ENCODE measurements at places on chromosomes 12 and 14.

GRCh38 chr12:94716339-94716738 is 66.0 kb upstream of the TMCC3 start:
- no peak for DNase-seq

- no peak for DNase-seq
These were observed 80.8 kb downstream of the GRIP1 start for GRCh38 chr12:66598079-66598478.

GRCh38 chr12:2345902-2346301 is 293.1 kb downstream of the CACNA1C start:
- DNase-seq, result no peak

DNA sequence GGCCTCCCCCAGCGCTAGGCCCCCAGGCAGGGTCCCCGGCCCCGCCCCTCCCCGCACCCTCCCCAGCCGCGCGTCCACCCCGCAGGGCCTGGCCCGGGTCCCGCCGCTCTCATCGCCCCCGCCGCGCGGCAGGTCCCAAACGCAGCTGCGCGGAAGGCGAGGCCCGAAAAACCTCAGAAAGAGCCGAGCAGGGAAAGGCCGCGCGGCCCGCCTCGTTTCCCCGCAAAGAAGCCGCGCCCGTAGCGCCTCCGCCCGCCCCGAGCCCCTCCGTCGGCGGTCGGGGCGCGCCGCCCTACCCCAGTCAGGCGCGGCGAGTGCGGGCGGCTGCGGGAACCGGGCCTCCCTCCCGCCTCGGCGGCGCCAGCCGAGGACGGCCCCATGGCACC is 324 bp downstream of the POLE start:
- DNase-seq, result no peak

GRCh38 chr12:121513464-121514183 is 67.2 kb downstream of the KDM2B start:
- no peak for DNase-seq

DNA sequence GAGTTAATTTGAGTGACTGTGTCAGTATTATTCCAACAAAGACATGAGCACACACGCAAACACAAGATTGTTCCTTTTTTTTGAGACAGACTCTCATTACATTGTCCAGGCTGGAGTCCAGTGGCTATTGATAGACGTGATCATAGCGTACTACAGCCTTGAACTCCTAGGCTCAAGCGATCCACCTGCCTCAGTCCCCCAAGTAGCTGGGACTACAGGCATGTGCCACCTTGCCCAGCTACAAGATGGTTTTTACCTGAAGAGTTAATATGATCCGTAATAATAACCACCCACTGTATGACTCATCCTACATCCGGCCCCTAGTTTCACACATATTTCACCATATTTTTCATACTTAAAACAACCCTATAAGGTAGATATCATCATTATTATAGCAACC is 26.8 kb downstream of the BCAT1 start:
- no peak for DNase-seq

- no peak for DNase-seq
These were observed 385.6 kb downstream of the SYT1 start for GRCh38 chr12:79250186-79250585.

DNA sequence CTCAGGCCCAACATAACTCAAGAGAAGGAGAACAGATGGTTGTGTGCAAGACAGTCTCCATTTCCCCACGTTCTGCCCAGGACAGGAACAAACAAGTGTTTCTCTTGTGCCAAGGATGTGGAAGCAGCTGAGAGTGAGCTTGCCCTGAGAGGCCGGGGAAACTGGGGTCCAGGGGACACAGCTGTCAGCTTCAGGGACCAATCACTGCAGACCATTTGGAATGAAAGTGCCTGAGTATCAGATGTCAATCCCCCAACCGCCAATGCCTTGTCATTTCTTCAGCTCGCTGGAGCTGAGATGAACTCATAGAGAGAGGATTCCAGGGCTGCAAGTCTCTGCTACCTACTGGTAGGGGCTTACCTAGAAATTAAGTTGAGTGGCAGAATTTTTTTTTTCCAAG is 71.9 kb upstream of the METAP2 start:
- no peak for DNase-seq

- DNase-seq, result no peak
These were observed 49.6 kb upstream of the RASSF3 start for GRCh38 chr12:64560396-64561301.

DNA sequence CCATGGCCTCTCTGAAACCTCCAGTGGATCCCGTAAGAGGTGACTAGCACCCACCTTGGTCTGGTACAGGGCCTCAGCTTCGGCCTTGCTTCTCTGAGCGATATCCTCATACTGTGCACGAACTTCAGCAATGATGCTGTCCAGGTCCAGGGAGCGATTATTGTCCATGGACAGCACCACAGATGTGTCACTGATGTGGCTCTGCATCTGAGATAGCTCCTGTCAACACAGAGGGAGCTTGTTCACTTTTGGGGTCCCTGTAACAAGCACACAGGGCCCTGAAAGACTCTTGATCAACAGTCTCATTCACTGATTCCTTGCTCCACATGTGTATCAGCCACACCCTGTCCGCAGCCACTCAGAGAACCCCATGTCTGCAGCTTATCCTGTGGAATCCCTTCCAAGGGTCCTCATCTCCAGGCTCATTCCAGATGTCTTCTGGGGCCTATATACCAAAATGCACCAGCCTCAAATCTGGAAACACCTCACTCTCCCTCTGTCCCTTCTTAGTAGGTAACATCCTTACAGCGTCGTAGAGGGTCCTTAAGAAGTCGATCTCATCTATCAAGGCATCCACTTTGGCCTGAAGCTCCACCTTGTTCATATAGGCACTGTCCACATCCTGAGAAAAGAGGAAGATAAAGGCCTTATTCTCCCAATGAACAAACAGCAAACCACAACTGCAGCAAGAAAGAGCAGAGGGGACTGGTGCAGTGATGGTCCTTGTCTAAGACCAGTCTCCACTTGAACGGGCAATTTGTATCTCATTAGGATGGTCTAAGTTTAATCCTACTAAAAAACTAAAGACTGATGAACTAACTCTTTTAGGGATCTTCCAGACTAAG is 3.5 kb downstream of the KRT3 start:
- no peak for DNase-seq

DNA sequence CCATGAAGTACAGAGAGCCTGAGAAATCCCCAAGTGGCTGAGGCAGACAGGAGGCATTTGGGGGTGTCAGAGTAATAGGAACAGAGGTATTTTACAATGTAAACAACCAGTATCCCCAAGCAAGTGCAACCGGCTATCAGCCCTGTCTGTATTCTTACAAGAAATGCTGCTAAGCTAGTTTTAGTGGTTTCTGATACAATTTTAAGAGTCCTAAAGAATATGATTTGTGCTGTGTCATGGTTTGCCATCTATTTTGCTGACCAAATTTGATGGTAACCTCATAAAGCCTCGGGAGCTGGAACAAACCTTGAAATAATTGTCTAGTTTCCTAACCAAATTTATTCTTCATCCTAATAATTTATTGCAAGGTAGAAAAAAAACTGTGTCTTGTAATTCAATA is 46.7 kb upstream of the EGLN3 start:
- DNase-seq, result no peak

GRCh38 chr12:107560165-107560898 is 125.3 kb upstream of the PWP1 start:
- no peak for DNase-seq

DNA sequence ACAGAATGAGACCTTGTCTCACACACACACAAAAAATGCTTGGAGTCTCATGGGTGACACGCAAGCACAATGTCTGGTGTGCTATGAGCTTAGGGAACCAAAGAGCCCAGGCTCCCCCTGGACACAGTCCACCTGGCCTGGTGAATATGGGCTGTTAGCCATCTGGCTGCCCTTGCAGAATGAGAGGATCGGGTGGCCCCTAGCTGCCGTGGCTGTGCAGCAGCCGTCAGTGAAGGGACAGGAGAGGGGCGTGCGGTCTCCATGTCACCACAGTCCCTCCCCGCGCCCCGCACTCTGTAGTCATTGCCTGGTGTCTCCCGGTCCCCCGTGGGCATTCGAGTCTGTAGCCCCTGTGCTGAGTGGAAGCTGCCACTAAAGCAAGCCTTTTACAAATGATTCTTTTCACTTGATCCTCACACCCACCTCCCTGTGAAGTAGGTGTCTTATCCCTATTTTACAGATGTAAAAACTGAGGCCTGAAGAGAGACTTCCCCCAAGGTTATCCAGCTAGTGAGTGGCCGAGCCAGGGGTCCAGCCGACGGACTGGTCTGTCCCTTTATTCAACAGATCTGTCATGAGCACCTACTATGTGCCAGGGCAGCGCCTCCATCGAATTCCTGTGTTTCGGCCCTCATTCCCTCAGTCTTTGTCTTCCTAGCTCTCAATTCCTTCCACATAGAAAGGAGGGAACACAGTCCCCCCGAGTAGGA is 18.8 kb downstream of the MVK start:
- DNase-seq, result no peak

DNA sequence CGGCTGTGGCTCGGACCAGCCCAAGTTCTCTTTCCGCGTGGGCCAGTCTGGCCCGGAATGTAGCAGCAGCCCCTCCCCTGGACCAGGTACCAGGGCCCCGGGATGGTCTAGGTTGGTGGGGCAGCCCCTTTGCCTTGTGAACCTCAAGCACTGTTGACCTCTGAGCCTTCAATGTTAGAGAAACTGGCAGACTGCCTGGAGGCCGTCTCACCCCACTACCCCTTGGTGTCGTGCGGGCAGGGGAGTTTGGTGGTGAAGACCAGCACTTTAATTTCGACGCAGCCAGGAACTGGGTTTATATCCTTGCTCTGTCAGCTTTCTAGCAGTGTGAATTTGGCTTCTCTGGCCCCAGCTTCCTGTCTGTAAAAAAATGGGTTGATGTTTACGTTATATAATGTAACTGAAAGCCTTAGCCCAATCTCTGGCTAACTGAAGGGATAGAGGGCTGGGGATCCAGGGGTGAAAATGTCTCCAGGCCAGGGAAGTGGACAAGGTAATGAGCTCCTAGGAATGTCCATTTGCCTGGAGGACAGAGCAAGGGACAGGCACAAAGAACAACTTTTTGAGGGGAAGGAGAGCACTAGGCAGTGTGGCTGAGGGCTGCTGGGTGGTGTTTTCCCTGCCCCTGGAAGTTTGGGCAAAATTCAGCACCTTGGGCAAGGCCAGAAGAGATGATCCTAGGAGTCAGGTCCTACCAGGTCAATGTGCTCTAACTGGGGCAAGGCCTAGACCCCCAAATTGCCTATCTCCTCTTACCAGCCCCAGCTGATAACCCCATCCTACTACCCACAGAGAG is 11.4 kb downstream of the MCRS1 start:
- DNase-seq, result no peak

GRCh38 chr12:102965281-102966155 is 8.0 kb downstream of the ASCL1 start:
- DNase-seq, result no peak

DNA sequence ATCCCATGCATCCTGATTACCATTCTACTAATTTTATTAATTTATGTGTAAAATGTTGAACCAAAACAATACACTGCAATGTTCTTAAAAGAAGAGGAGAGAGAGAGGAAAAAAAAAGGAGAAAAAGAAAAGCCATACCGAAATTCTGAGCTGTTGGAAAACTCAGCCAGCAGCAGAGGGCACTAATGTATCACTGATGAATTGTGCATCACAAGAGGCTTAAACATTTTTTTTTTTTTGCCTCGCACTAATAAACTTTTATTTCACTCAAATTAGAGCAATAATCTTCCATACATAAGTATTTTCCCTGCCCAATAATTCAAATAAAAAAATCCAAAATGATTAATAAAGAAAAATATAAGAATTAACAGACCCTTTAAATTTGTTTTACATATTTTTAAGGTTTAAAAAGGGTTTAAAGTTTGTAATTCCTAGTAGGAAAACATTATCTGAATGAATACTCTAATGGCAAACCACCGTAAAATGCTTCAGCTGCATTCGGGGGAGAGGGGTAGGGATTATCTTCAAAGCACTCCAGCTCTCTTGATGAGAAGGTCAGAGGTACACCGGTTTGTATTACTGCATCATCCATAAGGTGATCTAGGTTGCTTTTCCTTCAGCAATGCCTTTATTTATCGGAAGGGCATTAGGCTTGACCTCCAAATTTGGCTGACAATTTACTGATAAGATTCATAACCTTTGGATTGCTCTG is 41.9 kb downstream of the ATP23 start:
- DNase-seq, result no peak

- DNase-seq, result no peak
These were observed 6.7 kb upstream of the KCNH5 start for GRCh38 chr14:63051992-63052391.

- no peak for DNase-seq
These were observed 1.3 kb downstream of the DDN start for GRCh38 chr12:48997719-48998496.

- no peak for DNase-seq
These were observed 125.2 kb downstream of the GTF2A1 start for GRCh38 chr14:81095539-81095938.

DNA sequence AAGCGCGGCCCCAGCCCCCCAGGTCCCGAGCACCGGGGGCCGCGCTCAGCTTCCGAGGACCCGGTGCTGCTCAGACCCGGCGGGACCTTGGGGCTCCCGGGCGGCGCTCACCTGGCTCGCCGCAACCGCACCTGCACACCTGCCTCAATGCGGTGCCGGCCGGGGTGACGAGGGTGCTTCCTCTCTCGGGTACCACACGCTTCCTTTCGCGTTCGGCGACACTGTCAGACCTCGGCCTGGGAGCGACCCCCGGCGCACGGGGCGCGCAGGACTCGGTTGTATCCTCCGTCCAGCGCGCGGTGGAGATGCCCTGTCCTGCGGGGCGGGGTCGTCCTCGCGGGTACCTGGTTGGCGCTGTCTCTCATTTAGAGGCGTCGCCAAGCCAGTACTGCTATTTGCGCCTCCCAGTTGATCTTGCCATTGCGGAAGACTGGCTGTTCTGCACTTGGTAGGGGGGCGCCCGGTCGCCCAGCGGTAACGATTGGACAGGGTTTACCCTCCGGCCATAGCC is 718 bp downstream of the PACS2 start:
- DNase-seq, result no peak

- DNase-seq, result no peak
These were observed 42.5 kb upstream of the PPP1CC start for GRCh38 chr12:110785240-110785639.

DNA sequence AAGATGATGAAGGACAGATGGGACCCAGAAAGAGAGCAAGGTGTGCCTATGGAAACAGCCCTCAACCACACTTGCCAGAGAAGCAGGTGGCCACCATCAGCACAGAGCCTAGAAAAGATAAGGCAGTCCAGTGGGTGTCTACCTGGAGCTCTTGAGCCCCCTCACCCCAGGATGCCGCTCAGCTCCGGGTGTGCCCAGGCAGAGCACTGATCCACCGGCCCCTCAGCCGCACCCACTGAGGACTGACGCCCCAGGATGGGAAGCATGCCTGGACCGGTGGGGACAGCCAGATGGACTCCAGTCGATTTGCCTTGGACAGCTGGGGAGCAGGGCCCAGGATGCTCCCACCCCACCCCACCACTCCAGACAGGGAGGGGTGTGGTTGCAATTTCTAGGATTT is 15.1 kb upstream of the ZFP36L1 start:
- DNase-seq, result no peak

DNA sequence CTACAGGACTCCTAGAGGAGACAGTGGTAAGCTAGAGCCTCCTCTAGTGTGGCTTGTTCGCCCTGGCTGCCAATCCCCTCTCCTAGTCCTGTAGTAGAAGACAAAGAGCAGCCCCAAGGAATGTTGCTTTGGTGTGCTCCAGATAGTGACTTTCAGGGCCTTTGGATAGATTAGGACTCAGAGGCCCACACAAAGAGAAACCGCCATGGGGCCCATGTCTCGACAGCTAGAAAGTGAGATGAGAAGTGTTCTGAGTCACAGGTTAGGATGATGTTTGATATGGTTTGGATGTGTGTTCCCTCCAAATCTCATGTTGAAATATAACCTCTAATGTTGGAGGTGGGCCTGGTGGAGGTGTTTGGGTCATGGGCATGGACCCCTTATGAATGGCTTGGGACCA is 51.8 kb upstream of the JDP2 start:
- peak; percentile 20 for DNase-seq
